ENCODE measurements at places on chromosomes 4 and X. TPM values are rescaled to one million over a fixed set of nuclear protein-coding genes. Genes with fewer than 3 reads are reported as not detected.

Gene POLN
- 1.4 TPM for total RNA-seq

Gene PNMA6E
- total RNA-seq: not detected

Gene USP17L29
- total RNA-seq: not detected

Gene RTL3
- total RNA-seq: not detected

Gene ZNF630
- total RNA-seq: 4.2 TPM

Gene NMU
- total RNA-seq: 54.7 TPM

Gene GRIA3
- not detected for total RNA-seq
